ENCODE measurements at places on chromosomes 4 and X. TPM values are rescaled to one million over a fixed set of nuclear protein-coding genes. Genes with fewer than 3 reads are reported as not detected.

PRSS12 gene
- total RNA-seq: 40.7 TPM

IGSF1 gene
- not detected for total RNA-seq

MAGEB1 gene
- not detected for total RNA-seq

DCLK2 gene
- 4.8 TPM for total RNA-seq

IGFBP7 gene
- 112 TPM for total RNA-seq

EPGN gene
- 0.32 TPM for total RNA-seq

MAGEA10 gene
- total RNA-seq: not detected

MAGEA2B gene
- not detected for total RNA-seq

VCX3B gene
- not detected for total RNA-seq

CD38 gene
- not detected for total RNA-seq

CENPI gene
- 4.7 TPM for total RNA-seq

CRLF2 gene
- not detected for total RNA-seq

RS1 gene
- not detected for total RNA-seq

PIR gene
- total RNA-seq: 9.3 TPM

NR3C2 gene
- total RNA-seq: 2.4 TPM

SMS gene
- total RNA-seq: 180 TPM

CABS1 gene
- total RNA-seq: not detected

NKX3-2 gene
- 0.60 TPM for total RNA-seq

DCUN1D4 gene
- 70.7 TPM for total RNA-seq

ZC4H2 gene
- 4.6 TPM for total RNA-seq

FGFBP1 gene
- total RNA-seq: not detected

EBP gene
- total RNA-seq: 52.2 TPM

MAML3 gene
- 0.52 TPM for total RNA-seq

BEX1 gene
- 0.63 TPM for total RNA-seq

ZDHHC9 gene
- 15.1 TPM for total RNA-seq

PDCL2 gene
- total RNA-seq: not detected

NIPAL1 gene
- total RNA-seq: not detected

DGAT2L6 gene
- total RNA-seq: not detected

KIT gene
- total RNA-seq: under 0.01 TPM

ANXA10 gene
- 4.6 TPM for total RNA-seq

GYPA gene
- total RNA-seq: not detected

GLRA3 gene
- total RNA-seq: not detected

AMER1 gene
- 1.1 TPM for total RNA-seq

SHROOM4 gene
- total RNA-seq: 0.47 TPM

SPOCK3 gene
- total RNA-seq: 1.3 TPM

PCDH11X gene
- not detected for total RNA-seq

GLUD2 gene
- 1.8 TPM for total RNA-seq

NEUROG2 gene
- not detected for total RNA-seq

GDPD2 gene
- not detected for total RNA-seq

TSPAN6 gene
- total RNA-seq: 31.8 TPM

USP53 gene
- total RNA-seq: 9.9 TPM

GLRA2 gene
- total RNA-seq: not detected

MMGT1 gene
- 5.0 TPM for total RNA-seq

RTL9 gene
- total RNA-seq: under 0.01 TPM

ARX gene
- not detected for total RNA-seq

UGT2B15 gene
- not detected for total RNA-seq

UGT8 gene
- not detected for total RNA-seq

TET2 gene
- 5.2 TPM for total RNA-seq

SOD3 gene
- 22.5 TPM for total RNA-seq

HHIP gene
- 0.16 TPM for total RNA-seq

INTU gene
- 4.1 TPM for total RNA-seq

CLGN gene
- total RNA-seq: 17.3 TPM

FREM3 gene
- not detected for total RNA-seq

All from bronchial smooth muscle cell (primary cell).